ENCODE measurements at places on chromosomes 2 and 18.

DNA sequence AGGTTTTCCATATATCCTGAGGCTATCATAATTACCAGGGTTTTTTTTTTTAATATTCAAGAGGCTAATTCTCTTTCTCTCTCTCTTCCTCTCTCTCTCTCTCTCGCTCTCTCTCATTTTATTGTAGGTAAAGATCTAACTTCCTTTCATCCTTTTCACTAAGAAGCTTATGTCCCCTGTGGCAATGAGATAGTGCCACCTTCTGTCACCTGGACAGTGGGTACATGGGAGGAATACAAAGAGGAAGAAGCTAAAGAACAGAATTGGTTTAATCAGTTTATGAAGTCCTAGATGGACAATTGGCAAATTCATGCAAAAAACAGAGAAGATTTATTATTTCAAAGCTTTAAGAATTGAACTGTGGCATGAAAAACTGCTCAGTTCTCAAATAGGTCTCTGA lies 1582.3 kb upstream of the TMEFF2 start:
- DNase-seq, result no peak

GRCh38 chr18:35289727-35290093 lies 319 bp downstream of the ZSCAN30 start:
- DNase-seq, result peak; percentile 30

DNA sequence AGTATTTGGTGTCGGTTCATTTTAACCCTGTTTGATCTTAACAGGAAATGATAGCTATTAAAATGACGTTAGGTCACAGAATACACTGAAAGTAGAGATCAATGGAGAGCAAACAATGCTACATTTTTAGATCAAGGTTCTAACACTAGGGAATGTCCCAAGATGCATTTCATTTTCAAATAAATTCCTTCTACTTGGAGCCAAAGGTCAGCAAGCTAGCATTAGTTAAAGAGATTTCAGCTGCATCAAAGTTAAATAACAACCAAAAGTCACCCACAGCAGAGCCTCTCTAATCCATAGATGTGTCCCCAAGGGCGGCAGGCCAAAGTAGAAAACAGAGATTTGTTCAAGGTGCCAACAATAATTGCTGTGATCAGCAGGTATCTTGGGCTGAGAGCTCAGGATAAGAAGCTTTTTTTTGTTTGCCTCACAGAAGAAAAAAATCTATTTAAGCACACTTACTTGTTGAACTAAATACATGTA lies 1233.6 kb upstream of the TMEFF2 start:
- no peak for DNase-seq

DNA sequence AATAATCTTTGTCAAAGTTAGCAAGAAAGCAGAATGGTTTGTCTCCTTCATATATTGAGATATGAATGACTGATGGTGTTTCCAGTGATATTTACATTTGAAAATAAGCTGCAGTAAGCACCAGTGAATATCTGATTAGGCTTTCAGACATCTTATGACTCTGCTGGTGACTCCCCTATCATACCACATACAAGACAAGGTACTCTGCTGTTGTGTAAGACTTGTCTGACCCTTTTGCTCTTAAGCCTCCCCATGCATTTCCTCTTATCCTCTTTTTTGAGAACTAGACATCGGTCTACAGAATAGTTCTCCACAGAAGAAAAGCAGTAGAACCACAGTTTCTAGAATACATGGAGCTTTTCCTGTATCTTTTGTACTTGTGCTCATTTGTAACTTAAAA lies 9.3 kb downstream of the POLI start:
- DNase-seq, result no peak

GRCh38 chr2:108396845-108397244 lies 19.1 kb downstream of the SULT1C4 start:
- no peak for DNase-seq

DNA sequence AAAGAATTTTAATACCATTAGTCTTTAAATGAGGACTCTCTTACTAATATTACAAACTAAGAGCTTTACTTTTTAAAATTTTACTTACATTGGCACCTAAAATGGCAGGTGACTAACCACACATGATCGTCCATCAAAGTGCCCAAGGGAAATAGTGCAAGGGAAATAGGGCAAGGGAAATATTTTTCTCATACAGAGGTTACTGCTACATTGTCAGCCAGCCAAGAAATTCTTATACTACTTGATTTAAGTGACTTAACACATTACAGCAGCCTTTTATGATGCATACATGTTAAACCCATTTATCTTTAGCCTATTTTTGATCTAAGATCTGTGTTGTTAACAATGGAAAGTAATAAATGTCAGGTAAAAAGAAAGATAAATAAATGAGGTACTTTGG lies 587.2 kb upstream of the PKDCC start:
- DNase-seq, result no peak

GRCh38 chr2:24046599-24046929 lies 627 bp downstream of the WDCP start:
- DNase-seq, result no peak

DNA sequence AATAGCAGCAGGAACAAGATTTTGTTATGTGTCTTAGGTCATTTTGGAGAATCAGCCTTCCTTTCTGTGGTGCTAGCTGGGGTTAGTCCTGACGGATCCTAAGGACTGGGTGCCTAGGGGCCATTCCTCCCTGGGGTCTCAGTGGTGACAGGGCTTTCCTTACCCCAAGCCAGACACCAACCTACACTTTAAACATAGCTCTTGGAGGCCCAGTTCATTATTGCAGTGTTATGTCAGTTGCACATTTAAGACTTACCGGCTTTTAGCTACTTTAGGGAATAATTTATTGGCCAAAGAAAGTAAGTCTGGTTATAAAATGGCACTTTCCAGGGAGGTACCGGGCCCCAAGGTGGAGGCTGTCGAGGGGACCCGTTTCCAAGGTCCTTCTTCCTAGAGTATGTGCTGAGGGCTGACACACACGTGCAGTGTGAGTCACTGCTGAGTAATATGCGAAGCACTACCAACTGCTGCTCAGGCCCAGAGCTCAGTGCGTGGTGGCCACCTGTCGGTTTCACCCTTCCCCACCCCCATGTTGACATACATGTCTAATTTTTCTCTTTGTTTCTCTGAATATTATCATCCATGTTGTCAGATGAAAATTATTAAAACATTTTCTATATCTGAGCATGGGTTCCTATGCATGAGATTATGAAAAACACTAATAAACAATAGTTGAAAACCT lies 37.0 kb upstream of the GRHL1 start:
- peak; percentile 62 for DNase-seq

DNA sequence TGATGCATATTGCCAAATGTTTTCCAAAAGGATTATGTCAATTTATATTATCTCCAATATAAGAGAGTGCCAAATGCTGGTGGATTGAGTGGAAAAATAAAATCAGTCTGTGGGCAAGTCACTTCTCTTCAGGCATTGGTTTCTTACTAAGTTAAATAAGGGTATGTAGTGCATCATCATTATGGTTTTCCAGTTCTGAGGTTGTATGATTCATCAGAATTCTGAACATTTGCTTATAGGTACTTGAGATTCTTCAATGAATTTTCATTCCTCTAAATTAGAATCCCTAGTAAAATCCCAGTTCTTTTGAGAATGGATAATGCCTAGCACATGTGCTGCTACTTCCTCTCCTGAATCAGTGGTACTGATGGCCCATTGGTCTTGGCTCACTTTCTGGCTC lies 188.9 kb upstream of the OSR1 start:
- DNase-seq, result no peak

DNA sequence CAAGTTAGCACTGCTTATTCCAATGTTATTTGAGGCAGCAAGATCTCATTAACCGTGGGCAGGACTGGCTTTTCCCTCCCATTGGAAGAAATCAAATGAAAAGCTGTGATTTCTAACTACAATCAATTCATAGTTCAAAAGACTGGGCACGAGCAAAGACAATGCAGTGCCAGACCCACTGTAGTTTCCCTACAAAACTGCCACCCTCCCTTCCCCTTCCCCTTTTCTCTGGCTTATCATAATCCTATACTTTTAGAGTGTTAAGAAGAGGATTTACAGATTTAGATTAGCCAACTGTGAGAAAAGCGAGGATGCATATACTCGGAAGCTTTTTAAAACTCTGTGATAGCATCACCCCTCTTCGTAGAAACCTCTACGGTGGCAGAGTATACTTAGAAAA lies 260.4 kb downstream of the STK39 start:
- no peak for DNase-seq

DNA sequence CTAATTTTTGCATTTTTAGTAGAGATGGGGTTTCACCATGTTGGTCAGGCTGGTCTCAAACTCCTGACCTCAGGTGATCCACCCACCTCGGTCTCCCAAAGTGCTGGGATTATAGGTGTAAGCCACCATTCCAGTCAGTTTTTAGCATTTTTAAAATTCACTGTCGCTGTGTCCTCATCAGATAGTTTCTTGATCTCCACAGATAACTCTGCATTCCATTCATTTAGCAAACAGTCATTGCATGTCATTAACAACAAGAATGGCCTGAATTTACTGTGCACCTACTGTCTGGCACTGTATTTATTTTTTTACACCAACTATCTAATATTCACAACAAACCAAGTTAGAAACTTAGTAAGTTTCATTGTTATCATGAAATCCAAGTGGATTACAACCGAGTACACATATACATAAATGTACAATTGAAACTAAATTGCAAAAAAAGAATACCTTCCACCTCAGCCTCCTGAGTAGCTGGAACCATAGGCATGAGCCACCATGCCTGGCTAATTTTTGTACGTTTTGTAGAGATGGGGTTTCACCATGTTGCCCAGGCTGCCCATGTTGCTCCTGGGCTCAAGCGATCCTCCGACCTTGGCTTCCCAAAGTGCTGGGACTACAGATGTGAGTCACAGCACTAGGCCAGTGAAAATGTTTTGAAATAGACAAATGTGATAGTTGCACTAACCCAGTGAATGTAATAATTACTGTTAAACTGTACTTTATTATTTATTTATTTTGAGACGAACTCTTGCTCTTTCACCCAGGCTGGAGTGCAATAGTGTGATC lies 4.3 kb downstream of the MCEE start:
- DNase-seq, result no peak

GRCh38 chr2:211144974-211145665 lies 588.7 kb downstream of the CPS1 start:
- DNase-seq, result no peak

DNA sequence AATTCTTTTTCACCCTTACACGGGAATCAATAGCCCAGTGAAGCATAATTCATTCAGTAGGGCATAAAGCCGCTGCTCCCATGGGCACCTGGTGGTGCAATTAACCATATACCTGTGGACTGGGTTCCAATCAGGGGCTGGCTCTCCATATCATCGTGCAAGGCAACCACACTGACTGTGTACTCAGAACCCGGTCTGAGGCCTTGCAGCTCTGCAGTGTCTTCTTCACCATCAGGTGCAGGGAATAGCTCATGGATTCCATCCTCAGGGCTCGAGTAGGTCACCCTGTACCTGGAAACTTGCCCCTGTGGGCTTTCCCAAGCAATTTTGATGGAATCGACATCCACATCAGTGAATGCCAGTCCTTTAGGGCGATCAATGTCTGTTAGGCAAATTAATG lies 55.2 kb downstream of the FN1 start:
- DNase-seq, result no peak

- no peak for DNase-seq
These were observed 472.2 kb upstream of the DCC start for GRCh38 chr18:51867767-51868166.

DNA sequence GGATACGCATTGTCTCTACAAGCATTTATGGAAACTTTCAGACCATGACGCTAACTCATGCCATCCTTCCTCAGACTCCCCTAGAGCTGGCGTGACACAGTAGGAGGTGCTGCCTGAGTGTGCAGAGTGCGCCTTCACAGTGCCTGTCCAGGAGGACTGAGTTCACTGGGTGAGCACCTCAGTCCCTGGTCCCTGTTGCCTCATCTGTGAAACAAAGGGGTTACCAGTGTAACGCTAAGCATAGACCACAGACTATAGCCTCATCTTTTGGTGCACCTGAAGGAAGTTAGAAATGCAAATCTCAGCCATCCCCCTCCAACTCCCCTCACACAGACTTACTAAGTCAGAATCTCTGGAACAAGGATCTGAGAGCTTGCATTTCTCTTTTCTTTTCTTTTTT lies 142.8 kb downstream of the TMEM17 start:
- DNase-seq, result no peak

GRCh38 chr2:161122772-161123530 lies 37.3 kb upstream of the TANK start:
- DNase-seq, result peak; percentile 36

DNA sequence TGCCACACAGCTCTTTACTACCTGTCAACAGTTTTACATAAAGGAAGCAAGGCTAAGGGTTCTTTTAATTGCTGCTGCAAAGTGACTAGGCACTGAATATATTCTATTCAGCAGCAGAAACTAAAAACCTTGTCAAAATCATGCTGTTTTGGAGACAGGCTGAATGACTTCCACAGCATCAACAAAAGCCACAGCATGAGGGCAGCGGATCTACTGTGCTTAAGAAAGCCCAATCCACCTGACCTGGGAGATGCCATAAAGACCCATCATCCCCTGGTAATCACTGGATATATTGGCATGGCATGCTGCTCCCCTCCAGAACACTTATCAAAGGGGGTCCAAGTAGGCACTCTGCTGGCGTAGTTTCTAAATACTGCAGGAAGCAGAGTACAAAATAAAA lies 715.1 kb upstream of the SLC8A1 start:
- no peak for DNase-seq

DNA sequence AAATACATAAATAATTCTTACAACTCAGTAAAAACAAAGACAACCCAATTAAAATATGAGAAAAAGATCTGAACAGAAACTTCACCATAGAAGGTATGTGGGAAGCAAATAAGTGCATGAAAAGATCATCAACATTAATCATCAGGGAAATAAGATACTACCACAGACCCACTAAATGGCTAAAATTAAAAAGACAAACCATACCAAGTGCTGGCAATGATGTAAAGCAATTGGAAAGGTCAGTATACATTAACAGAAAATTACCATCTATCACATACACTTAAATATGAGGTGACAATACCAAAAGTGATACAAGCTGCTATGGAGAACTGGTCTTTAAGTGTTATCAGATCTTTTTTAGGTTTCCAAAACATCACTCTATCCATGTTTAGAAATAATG lies 44.7 kb downstream of the TTR start:
- no peak for DNase-seq
